ENCODE measurements at places on chromosomes 11 and 22.

- no peak for DNase-seq
Measured at GRCh38 chr11:129224538-129224937, 32.4 kb upstream of the ARHGAP32 start.

DNA sequence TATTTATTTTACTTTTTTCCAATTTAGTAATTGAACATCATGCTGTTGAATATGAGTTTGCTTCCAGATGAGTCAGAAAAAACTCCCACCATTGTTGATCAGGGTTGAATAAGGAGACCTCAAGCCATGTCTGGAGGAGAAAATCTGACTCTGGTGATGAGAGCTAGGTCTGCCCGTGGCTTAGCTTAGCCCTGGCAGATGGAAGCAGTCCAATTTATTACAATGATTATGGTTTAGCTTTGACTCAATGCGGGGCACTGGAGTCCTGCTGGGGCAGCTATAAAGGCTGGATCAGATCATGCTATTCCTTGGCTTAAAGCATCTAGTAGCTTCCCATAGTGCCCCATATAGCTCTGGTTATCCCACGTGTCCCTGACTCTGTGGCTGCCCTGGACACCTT is 506.5 kb downstream of the MN1 start:
- DNase-seq: no peak

GRCh38 chr11:83006877-83007330 is 64.8 kb downstream of the RAB30 start:
- no peak for DNase-seq

- DNase-seq: no peak
Measured at GRCh38 chr11:100961633-100962032, 168.0 kb downstream of the PGR start.
